Naive thymus-derived CD4-positive, alpha-beta T cell (primary cell): ENCODE measurements at places on chromosomes 1 and 21.

GRCh38 chr1:119108988-119109387 lies 31.5 kb downstream of the WARS2 start:
- no peak for DNase-seq

GRCh38 chr21:38440746-38441145 lies 57.5 kb downstream of the ERG start:
- no peak for DNase-seq

DNA sequence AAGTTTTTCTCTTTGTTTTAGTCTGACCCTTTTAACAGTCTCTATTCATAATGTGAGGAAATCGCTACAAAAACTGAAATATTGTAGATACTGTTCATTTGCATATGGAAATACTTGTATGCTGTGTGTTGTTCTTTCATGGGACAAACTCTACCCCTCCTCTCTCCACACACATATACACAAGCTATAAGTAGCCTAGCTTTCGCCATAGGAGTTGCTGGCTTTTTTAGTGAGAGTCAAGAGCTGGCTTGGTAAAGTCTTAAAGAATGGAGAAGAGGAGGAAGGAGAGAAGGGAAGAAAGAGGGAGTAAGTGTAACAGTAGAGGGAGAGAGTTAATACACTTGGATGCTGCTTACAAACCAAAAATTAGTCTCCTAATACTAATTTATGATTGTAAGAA lies 115.6 kb downstream of the RABGAP1L start:
- DNase-seq = no peak

DNA sequence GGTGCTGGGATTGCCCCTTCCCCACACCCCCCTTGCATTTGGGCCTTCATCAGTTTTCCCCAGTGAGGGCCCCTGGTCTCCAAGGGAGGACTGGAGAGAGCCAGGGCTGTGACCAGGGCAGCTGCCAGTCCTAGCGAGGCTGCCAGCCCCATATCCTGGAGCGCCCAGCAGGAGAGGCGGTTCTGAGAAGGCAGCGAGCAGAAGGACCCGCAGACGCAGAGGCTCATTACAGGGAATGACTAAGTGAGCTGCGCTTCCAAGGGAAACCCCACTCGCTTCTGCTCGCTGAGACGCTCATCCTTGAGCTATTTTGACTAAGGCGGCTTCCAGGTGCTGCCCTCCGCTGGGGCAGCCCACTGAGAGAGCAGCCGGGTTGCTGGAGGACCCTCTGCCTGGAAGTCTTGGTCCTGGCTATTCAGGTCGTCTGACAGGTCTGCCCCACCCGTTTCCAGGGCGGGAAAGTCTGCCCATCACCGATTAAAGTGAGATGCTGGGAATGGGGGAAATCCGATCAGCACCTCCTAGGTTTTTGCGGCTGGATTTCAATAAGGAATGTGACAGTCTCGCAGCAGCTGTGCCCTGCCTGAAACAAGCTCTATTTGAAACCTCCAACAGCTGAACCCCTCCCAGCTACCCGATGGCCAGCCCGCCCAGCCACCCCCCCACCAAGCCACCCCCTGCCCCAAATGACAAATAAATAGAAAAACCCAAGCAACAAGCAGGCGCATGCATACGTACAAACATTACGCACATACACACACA lies 2.8 kb downstream of the KCNN3 start:
- DNase-seq = no peak

- DNase-seq = no peak
Observed at GRCh38 chr21:17802572-17802971, 16.6 kb downstream of the C21orf91 start.

- DNase-seq = no peak
Observed at GRCh38 chr1:63931468-63931867, 157.7 kb downstream of the ROR1 start.

GRCh38 chr1:21028520-21029145 lies 148.1 kb downstream of the EIF4G3 start:
- no peak for DNase-seq

DNA sequence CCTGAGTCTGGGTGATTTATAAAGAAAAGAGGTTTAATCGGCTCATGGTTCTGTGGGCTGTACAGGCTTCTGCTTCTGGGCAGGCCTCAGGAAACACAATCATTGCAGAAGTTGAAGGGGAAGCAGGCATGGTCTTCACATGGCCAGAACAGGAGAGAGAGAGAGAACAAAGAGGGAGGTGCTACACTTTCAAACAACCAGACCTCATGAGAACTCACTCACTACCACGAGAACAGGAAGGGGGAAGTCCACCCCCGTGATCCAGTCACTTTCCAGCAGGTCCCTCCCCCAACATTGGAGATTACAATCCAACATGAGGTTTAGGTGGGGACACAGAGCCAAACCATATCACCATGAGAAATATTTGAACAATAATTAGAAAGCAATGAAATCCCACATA lies 222.9 kb downstream of the FAM72C start:
- no peak for DNase-seq

DNA sequence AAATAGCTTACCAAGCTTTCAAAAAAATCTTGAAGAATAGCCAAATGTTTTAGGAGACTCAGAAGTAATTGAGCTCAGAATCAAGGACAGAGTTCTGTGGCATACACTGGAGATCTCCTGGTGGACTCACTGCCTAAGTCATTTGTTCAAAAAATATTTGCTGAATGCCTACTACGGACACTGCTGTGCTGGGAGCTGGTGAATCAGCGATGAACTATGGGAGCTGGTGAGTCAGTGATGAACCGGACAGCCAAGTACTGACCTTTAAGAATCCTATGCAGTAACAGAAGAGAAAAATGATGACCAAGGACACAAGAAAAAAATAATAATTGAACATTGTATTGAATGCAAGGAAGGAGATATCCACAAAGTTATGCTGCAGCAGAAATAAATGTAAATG lies 717.9 kb upstream of the CXADR start:
- DNase-seq = no peak

- no peak for DNase-seq
Observed at GRCh38 chr1:115133440-115133839, 44.1 kb upstream of the TSPAN2 start.

DNA sequence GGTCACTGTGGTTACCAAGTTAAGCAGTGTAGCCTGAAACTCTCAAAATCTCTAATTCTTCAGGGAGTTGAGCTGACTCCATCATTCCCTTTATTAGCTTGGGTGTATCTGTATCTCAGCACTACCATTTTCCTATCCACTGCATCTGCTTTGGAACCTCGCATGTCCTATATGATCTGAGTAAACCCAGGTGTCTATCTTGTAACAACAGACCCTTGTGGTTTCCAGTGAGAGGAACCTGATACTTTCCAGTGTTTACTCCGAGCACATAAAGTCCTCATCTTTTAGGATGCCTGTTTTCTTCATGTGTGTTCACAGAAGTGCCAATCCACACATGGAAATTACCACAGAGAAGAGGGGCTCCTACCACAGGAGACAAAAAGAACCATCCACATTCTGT lies 650.4 kb downstream of the LMO4 start:
- DNase-seq = no peak

- DNase-seq = peak; percentile 16
Observed at GRCh38 chr1:24385160-24385940, 28.2 kb downstream of the STPG1 start.

GRCh38 chr21:34707876-34708325 lies 39.1 kb downstream of the CLIC6 start:
- DNase-seq = no peak

DNA sequence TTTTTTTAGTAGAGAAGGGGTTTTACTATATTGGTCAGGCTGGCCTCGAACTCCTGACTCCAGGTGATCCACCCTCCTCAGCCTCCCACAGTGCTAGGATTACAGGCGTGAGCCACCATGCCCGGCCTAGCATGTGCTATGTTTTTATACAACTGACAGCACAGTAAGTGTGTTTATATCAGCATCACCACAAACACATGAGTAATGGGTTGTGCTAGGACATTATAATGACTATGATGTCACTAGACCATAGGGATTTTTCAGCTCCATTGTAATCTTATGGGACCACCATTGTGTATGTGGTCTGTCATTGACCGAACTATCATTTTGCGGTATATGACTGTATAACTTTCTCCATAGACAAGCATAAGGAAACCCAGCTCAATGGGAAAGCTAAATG lies 6.3 kb downstream of the LEFTY2 start:
- no peak for DNase-seq

DNA sequence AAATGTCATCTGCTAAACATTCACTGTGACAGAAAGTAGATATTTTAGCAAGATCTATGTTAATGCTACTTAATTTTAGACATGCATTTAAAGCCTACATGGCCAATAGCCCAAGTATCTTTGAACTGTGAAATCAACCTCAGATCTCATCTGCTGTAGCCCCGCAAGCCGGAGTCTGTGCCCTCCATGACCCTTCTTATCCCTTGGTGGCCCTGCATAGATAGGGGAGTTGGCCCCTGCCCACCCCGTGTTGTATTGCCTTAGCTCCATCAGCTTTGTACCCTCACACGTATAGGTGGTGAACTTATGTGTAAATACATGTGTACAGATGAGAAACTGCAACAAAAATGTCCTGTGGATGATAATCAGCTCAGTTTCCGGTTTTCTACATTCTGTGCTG lies 18.5 kb downstream of the ATP5PO start:
- DNase-seq = no peak

DNA sequence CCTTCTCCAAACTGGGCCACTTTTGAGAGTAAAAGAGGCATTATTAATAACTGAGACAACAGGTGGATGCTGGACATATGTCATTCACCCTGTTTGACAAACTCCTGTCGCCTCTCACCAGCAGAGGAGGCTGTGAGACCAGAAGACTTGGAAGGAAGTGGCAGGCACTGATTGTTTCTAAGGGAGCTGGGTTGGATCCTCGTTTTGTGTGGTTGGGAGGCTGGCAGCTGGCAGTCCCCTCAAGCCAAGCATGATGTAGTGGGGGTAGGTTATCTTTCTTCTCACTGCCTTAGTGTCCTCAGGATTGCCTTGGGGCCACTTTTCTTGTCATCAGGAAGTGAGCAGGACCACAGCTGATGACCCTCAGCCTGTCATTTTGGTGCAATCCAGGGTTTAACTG lies 86.5 kb upstream of the KCNJ15 start:
- DNase-seq = no peak

DNA sequence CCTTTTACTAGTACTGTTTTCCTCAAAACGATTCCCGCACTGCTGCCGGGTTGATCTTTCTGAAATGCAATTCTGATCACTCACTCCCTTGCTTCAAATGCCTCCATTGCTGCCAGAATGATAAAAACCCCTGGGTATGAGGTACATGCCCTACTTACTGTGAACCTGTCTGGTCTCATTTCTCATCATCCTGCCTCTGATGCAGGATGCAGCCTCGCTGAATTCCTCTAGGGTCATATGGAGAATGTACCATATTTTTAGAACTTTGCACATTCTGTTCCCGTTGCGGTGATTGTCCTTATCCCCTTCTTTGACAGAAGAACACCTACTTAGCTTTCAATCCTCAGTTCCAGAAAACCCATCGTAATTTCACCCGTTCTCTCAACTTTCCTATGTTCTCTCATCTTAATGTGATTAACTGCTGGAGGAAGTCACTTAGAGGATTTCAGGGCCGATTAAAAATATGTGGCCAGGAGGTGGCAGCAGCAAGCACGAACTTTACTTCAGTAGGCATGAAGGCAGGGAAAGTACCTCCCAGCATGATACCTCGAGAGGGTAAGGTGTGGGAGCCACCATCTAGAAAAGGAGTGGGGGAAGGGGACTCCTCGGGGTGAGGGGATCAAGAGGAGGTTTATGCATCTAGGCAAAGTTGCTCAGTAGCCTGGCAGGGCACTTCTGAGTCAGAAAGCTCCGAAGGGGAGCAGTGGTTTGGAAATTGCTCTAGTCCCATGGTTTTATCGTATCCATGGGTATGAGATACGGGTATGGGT lies 361.5 kb upstream of the ZP4 start:
- DNase-seq = no peak

DNA sequence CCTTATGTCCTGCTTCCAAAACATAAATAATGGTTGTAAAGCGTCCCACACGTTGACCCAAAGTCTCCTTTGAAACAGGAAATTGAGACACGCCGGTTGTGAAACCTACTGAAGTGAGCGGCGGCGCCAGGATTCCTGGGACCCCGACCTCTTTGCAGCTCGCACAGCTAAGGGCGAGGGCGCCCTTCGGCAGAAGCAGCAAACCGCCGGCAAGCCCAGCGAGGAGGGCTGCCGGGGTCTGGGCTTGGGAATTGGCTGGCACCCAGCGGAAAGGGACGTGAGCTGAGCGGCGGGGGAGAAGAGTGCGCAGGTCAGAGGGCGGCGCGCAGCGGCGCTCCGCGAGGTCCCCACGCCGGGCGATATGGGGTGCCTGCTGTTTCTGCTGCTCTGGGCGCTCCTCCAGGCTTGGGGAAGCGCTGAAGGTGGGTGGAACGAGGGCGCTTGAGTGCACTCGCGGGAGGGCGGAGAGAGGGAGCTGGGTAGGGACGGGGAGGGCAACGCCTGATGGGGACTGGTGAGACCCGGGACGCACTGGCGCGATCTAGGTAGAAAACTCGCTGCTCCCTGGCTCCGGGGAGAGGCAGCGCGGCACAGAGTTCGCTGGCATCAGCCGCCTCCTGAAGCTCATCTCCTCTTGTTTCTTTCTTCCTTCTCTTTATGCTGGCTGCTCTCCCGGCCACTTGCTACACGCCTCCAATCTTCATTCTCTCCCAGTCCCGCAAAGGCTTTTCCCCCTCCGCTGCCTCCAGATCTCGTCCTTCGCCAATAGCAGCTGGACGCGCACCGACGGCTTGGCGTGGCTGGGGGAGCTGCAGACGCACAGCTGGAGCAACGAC lies at the start of gene CD1D:
CD1D (plus strand) TSS at position 155 of the 836 bp plus-strand sequence; CDS start at position 362, 207 bp downstream.
- no peak for DNase-seq

DNA sequence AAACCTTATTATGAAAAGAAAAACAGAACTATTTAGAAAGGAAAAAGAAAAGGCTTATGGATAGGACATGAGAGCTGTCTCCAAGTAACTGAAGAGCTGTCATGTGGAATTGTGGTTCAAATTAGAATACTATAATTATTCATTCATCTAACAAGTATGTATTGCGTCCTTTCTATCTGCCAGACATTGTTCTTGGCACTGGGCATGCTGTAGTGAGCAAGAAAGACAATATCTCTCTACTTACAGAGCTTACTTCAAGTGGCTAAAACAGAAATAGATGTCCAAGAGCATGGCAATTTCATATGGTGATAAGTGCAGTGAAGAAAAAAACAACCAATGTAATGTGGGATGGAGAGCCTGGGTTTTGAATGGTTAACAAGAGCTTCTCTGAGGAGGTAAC lies 413.0 kb downstream of the DPYD start:
- DNase-seq = no peak

DNA sequence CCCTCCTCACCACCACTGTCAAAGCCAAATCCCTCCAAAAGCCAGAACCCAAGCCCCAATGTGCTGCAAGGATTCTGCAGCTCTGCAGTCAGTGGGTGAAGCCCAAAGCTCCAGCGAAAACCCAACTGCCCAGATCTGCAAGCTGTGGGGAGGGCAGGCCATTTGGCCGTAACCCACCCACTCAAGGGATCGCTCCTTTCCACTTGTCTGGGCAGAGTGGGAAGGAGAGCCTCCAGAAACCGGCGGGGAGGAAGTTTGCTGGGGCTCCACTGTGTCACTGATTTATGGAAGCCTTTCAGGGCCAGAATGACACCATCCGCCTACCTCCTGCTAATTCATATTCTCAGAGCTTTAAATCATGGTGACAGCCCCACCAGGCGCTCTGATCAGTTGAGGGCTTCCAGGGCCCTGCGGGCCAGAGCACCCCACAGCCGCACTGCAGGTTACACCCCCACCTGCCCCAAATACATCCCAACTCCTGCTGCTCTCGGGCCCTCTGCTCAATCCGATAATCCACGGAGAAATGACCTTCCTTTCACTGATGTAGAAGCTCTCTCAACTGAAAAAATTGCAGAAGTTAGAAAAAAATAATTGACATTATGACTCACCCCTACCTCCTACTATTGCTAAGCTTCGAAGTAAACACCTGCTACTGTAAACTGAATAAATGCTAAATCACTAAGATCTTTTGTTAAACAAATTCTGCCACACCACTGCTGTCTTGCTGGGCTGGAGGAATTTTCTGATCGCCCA lies 40.6 kb upstream of the RAB4A start:
- DNase-seq = no peak
